ENCODE measurements at places on chromosomes 5 and 9. TPM values are rescaled to one million over a fixed set of nuclear protein-coding genes. Genes with fewer than 3 reads are reported as not detected.

GRCh38 chr5:75612226-75612569 lies 945 bp downstream of the ANKDD1B start:
- DNase-seq = no peak
- H3K4me1 ChIP-seq = peaks cover 23% of the 10 kb centered on the region
- no peaks in the 10 kb centered on the region for H3K36me3 ChIP-seq
- no peak overlapping the region for H3K4me3 ChIP-seq

GRCh38 chr9:136588663-136589464 lies 43.0 kb upstream of the NOTCH1 start:
- peak overlapping the region; percentile 78 for H3K27ac ChIP-seq
- no peaks in the 10 kb centered on the region for H3K27me3 ChIP-seq
- peaks cover 41% of the 10 kb centered on the region for H3K4me1 ChIP-seq
- H3K4me3 ChIP-seq = no peak overlapping the region
- DNase-seq = no peak

DNA sequence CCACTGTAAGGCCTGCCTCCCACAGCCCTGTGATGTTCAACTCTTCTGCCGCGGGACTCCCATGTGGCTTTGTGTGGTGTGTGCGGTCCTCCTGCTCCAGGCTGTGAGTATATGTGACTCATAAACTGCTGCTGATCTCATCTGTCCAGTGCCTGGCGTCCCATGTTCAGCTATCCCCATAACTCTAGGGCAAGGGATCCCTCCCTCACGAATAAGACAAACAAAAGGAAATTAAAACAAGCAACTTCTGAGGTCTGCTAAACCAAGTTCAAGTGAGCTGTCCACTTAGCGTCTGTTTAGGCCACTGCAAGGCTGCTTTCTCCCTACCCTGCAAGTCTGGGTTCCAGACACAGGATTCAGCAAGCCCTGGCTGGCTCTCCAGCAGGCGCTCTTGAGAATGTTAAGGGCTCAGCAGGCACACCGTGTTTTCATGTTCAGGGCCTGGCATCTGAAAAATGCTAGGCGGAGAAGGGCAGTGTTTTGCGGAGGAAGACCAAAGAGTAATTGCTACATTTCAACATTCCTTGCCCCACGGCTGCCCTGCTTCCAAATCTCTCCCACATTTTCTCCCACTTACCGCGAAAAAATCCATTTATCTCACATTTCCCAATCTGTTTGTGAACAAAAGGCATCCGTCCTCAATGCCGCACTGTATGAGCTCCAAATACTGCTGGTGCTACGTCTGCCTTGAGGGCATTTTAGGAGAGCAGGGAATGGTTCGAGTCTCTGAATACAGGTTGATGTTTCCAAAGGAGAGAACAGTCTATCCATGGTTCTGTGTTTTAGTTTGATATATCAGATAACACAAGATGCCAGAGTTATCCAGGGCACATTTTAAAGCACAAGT lies 280.2 kb downstream of the SEMA5A start:
- no peaks in the 10 kb centered on the region for H3K36me3 ChIP-seq
- H3K27me3 ChIP-seq = no peaks in the 10 kb centered on the region
- H3K27ac ChIP-seq = peak overlapping the region; percentile 23
- no peak for DNase-seq
- H3K4me1 ChIP-seq = no peaks in the 10 kb centered on the region

DNA sequence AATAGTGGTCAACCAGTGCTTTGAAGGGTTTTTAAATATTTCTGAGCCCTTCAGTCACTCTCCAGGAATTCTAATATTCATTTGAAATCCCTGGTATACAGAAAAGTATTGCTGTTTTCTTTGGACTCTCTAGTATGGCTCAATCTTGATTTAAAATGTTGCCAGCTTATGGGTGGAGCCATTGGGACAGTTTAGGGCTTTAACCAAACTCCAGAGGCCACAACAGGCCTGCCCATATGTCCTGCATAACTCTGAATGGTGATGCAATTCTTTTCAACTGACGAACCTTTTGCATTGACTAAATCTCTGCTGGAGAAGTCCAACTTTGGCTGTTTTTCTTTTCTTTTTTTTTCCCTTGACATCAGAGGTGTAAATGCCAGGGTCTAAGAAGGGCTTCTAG lies 10.3 kb upstream of the ANKHD1 start:
- H3K27ac ChIP-seq = no peak overlapping the region
- no peak for DNase-seq
- no peak overlapping the region for H3K4me3 ChIP-seq
- peaks cover 14% of the 10 kb centered on the region for H3K36me3 ChIP-seq

GRCh38 chr5:115978779-115979178 lies 16.5 kb downstream of the LVRN start:
- no peak for DNase-seq
- no peak overlapping the region for H3K27ac ChIP-seq
- H3K27me3 ChIP-seq = no peaks in the 10 kb centered on the region

GRCh38 chr9:19511694-19512093 lies 102.9 kb downstream of the ACER2 start:
- no peaks in the 10 kb centered on the region for H3K27me3 ChIP-seq
- no peaks in the 10 kb centered on the region for H3K4me1 ChIP-seq
- no peak overlapping the region for H3K4me3 ChIP-seq
- no peaks in the 10 kb centered on the region for H3K36me3 ChIP-seq
- DNase-seq = no peak

Gene KIAA0825
- 11.8 TPM for total RNA-seq

Gene EPB41L4B
- total RNA-seq = 28.0 TPM

Gene PTGDS
- total RNA-seq = 8,972 TPM

All from tibial nerve (tissue), 4 donors.